Renal pelvis (tissue), 12 donors: ENCODE measurements at places on chromosomes 11 and 22.

DNA sequence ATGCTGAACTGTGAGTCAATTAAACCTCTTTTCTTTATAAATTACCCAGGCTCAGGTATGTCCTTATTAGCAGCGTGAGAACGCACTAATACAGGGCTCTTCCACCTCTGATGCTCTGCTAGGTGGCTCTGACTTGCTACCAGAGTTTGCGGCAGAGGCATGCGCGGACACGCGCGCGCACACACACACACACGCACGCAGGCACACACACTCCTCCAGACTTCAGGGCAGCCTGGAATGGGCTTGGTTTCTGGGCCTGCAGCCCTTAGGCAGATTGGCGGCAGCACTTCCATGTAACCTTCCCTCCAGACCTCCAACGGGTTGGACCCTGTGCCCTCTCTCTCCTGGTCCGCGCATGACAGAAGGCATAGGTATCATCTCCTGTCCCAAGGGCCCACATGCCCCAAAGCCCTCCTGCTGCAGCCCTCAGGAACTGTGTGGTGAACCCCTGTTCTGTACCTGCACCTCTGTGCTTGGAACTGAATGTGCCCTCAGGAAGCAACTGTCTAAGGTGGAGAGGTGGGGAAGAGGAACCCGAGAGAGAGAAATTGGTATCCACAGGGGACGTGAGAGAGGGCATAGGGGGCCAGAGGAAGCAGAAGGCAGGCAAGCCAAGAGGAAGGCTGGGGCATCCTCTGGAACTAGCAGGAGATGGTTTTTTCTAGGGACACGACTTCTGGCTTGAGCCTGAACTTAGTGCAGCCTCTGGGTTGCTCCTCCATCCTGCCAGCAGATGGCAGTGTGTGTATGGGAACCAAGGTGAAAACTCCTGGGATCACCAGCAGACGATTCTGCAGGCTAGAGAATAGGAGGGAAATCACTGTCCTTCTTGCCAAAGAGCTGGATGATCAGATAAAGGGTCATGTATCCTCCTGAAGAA, 23.4 kb upstream of the RIC3 start:
- peak; percentile 42 for DNase-seq

DNA sequence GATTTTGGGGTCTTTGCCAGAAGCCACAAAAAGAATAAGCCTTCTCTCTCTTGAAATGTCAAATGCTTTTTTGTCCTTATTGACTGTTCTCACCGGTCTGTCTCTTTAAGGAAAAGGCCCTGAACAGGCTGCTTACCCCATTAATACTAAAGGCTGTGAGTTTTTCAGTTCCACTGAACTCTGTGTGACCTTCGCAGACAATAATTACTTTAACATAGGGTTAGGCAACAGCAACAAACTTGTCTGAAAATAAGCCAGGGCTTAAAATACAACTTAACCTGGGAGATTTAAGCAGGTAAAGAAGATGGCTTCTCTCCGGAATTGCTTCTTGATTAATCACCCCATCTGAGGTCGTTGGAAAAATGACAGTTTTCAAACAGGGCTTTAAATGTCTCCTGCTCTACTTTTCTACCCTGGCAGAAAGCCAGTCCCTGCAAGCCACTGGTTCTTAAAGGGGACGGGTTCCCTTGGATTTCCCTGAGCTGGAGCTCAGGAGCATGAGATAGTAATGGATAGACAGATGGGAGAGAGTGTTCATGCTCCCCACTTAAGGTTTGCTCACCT, 69.4 kb downstream of the ARL14EP start:
- peak; percentile 60 for DNase-seq

- DNase-seq = no peak
These were observed 57.2 kb downstream of the GRAMD1B start for GRCh38 chr11:123487157-123487744.

DNA sequence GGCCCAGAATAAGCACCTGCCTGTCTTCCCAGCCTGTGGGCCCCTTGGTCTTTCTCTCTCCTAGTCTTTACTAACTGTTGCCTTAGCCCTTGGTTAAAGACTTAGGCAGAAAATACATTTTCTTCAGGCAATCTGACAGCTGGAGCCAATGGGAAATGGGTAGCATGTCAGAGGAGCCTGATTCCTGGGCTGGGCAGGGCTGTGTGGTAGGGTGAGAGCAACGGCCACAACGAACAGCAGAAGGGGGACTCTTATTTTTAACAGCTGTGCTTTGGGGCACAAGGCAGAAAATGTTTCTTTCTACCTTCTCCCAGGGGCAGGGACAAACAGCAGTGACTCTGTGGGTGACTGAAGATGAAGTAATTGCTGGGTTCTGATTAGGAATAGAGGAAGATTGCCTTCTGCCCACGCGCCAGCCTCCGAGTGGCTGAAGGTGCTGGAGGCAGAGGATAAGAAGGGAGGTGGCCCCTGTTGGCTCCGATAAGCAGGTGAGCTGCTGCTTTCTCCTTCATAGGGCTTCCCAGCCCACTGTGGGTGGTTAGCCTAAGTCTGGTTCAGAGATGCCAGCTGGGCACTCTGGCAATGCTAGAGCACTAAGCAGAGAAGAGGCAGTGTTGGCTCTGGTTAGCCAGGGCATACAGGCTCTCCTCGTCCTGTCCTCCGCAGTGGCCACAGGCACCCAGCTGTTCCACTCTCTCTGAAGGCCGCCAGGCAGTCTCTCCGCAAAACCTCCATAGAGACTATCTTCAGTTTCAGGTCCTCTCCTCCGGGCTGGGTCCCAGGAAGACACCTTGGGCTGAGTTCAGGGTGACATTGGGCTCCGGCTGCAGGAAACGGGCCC, 1.5 kb downstream of the YPEL4 start:
- DNase-seq = no peak

- no peak for DNase-seq
These were observed 45.3 kb upstream of the SPON1 start for GRCh38 chr11:13917264-13917663.

DNA sequence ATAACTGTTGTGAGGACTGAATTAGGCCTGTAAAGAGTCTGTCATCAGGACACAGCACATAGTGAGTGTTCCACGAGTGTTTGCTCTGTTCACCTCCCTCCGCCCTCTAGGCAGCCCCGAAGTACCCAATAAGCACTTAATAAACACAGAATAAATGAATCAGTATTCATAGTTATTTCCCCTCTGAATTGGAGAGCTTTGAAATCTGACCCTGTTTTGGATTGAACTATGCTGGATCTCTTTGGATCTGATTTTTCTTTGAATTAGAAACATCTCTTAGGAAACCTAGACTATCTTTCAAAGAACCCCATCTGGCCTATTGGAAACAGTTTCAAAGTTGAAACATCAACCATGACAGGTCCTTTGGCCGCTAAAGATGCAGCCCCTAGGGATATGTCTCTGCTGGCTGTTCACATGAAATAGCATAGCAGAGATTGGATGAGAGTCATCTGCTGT, 615.5 kb downstream of the NTM start:
- DNase-seq = peak; percentile 49

DNA sequence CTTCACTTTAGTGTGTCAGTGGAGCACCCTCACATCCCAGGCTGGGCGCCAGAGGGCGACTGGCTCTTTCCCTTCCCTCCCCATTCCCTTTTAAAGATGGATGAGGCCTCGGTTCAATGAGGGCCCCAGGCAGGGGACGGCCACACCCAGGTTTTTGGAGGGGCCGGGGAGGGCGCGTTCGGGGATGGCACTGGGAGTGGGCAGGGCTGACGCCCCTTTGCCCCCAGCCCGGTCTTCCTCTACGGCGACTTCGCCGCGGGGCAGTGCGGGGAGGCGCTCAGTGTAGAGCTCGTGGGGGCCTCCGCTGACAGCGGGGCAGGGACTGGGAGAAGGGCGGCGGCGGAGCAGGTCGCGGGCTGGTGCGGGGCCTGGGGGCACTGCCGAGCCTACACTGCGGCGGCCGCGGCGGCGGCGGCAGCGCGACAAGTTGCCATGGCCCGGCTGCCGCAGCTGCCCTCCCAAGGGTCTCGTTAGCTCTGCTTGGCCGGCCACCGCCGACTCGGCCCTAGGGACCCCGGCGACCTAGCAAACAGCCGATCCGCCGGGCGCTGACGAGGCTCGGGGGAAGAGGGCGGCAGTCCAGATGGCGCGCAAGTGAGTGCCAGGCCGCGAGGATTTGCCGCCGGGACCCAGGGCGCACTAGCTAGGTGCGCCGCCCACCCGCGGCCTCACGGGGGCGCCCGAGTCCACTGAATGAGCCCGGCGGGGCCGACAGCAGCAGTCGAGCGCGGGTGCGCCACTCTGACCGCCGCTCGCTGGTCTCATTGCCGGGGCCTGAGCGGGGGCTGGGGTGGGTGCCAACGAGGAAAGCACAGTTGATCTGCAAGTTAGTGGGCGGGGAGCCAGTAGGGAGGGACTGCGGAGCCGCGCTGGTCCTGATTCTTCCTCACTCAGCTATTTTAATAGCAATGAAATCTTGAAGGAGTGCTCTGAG, 92.7 kb downstream of the RRM1 start:
- DNase-seq = peak; percentile 84

DNA sequence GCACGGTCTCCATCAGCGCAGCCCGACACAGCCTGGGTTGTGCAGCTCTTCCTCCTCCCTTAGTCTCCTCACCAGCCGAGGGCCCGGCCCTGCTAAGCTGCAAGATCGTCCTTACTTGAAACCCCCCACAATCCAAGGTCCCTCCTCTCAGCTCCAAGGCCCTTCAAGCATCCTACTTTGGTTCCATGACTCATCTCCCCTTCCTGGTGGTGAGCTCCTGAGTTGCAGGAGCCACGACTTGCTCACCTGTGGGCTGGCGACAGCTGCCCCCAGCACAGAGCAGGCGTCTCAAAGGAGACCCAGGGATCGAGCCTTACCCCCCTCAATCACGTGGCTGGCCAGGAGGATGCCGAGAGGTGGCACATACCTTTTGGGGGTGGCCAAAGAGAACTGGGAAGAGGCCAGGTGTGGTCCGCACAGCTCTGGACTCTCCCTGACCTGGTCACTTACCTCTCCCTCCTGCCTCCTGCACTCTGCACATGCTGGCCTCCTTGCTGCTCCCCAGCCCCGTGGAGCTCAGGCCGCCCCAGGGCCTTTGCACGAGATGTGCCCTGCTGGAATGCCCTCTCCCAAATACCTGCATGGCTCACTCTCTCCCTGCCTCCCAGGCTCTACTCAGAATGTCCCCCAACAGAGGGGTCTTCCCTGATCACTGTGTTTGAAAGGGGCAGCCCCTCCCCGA, 35.2 kb upstream of the FADD start:
- DNase-seq = no peak

- DNase-seq = no peak
These were observed 171.9 kb upstream of the MPPED2 start for GRCh38 chr11:30758012-30758411.

DNA sequence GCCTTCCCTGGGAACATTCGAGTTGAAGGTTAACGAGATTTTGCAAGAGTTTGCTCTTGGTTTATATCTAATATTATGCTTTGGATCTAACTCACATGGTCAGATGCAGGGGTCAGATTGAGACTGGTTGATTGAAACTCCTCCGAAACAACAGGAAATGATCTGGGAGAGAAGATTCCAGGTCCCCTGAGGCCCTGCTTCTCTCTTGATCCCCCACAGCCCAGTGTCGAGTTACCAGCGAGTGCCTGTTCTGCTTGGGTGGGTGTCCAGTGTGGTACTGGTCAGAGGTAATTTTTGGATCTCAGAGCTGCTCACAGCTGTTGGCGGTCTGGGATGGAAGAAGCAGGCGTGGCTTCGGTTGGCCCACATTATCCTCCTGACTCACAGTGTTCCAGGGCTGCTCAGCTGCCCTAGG, 9.2 kb downstream of the FBLN1 start:
- peak; percentile 73 for DNase-seq

- no peak for DNase-seq
These were observed 312.3 kb downstream of the MN1 start for GRCh38 chr22:27489178-27489675.

GRCh38 chr11:111759778-111760407, 6.3 kb downstream of the PPP2R1B start:
- DNase-seq = no peak

- DNase-seq = no peak
These were observed 11.8 kb downstream of the SCYL1 start for GRCh38 chr11:65536412-65537295.
